ENCODE measurements at places on chromosomes 4 and X.

- DNase-seq, result no peak
Observed at GRCh38 chr4:15077969-15078368, 75.7 kb downstream of the CPEB2 start.

DNA sequence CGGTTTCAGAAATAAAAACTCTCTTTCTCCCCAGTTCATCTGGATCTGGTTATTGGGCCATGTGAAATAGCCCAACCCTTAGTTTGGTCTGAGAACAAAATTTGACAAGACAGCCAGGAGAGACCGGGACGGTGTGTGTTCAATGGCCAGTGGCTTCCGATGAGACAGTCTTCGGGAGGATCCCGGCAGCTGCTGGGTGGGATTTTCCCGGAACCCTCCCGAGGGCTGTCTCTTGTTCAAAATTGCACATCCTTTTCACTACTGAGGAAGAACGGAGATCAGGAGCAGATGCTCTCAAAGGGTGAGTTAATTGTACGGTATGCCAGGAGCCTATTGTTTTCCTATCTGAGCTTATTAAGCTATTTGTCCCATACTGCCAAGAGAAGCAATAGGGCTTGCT is 166.5 kb downstream of the PRR32 start:
- DNase-seq, result no peak

DNA sequence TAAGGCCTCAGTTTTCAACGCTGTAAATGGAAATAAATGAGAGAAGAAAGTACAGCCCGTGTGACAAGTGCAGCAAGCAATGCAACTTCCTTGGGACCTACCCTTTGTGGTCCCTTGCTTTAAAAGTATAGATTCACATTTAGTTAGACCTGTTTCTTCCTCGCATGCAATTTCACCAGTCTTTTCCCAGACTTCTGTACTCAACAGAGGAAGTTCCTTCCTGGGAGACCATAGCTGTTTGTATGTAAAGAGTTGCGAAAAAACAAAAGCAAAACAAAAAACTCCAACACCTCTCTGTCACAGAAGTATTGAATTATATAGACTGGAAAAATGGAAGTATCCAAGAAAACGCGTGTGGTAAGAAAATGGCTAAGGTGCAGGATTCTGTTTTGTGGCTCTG is 1.1 kb upstream of the IRF2 start:
- DNase-seq, result no peak

- no peak for DNase-seq
Observed at GRCh38 chr4:19577097-19577496, 674.6 kb upstream of the SLIT2 start.

DNA sequence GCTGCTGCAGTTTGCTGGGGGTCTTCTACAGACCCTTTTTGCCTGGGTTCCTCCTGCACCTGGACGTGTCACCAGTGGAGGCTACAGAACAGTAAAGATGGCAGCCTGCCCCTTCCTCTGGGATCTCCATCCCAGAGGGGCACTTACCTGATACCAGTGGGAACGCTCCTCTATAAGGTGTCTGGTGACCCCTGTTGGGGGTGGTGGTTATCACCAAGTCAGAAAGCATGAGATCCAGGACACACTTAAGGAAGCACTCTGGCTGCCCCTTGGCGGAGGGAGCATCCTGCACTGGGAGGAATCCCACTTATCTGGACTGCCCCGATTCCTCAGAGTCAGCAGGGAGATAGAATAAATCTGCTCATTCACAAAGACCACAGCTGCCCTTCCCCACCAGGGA is 218.9 kb upstream of the GALNTL6 start:
- no peak for DNase-seq

DNA sequence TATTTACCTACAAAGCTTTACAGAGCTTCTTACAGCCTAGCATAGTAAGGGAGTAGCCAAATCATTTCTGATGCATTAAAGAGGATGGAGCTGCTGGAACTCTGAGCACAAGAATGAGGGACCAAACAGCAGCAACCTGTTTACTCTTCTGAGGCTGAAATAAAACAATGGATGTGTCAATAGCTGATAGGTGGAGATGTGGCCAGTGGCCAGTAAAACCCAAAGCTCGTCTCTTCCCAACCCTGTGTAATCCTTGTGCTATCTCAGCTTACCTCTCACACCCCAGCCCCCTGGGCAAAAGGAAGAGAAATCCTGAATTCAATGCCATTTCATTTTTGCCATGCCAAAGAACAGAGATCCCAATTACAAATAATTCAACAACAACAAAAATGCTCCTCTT is 446.7 kb upstream of the SMIM31 start:
- no peak for DNase-seq

GRCh38 chrX:81286608-81287007 is 84.7 kb downstream of the SH3BGRL start:
- no peak for DNase-seq

DNA sequence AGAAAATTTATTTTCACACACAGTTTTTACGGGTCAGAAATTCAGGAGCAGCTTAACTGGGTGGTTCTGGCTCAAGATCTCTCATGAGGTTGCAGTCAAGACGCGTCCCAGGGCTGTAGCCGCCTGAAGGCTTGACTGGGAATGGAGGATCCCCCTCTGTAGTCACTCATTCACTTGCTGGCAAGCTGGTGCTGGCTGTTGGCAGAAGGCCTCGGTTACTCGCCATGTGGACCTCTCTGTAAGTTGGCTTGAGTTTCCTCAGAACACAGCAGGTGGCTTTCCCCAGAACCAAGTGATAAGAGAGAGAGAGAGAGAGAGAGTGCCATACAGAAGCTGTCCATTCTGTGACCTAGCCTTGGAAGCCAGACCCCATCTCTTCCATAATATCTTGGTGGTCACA is 132.8 kb downstream of the DCLK2 start:
- no peak for DNase-seq

GRCh38 chr4:9999956-10000561 is 21.2 kb downstream of the SLC2A9 start:
- DNase-seq, result no peak

GRCh38 chr4:88144048-88144447 is 14.4 kb downstream of the ABCG2 start:
- DNase-seq, result no peak

- peak; percentile 73 for DNase-seq
Observed at GRCh38 chr4:163332526-163333406, at the start of gene NPY1R. NPY1R (minus strand) TSS chr4:163332596; CDS start chr4:163326554, 6,042 bp downstream.

DNA sequence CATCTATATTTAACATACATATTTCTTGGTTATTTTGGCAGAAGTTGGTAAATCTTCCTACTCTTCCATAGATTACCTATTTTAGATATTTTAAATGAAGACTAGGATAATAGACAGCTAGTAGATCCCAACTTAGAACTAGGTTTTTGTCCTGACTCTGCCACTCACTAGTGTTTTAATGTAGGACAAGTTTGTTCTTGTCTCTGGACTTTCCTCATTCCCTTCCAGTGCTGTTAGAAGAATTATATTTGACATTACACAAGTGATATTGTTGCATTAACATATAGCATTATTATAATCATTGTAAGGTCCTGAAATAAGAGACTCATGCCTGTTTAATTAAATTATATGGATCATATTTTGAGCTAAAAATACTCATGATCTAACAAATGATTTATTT is 24.1 kb upstream of the ALB start:
- DNase-seq, result no peak

DNA sequence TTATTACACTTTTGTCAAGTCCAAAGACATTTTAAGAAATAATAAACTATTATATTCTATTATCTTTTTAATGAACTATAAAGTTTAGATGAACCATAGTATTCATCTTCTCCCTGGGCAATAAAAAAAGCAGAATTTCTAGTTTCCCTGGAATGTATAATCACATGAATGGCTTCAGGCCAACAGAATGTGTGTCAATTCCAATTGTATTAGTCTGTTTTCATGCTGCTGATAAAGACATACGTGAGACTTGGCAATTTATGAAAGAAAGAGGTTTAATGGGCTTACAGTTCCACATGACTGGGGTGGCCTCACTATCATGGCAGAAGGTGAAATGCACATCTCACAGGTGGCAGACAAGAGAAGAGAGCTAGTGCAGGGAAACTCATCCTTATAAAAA is 70.7 kb upstream of the ANXA10 start:
- DNase-seq, result no peak

GRCh38 chr4:56659946-56660345 is 21.1 kb downstream of the HOPX start:
- no peak for DNase-seq

GRCh38 chr4:83272900-83273299 is 11.7 kb downstream of the COQ2 start:
- DNase-seq, result no peak

- no peak for DNase-seq
Observed at GRCh38 chr4:64721106-64721505, 311.9 kb upstream of the TECRL start.

- no peak for DNase-seq
Observed at GRCh38 chr4:105509714-105510113, 35.9 kb upstream of the PPA2 start.

GRCh38 chr4:11428899-11429698 is 405 bp upstream of the HS3ST1 start:
- DNase-seq, result peak; percentile 84

GRCh38 chr4:5707778-5708448 is 446 bp downstream of the EVC2 start:
- DNase-seq, result no peak

- DNase-seq, result no peak
Observed at GRCh38 chr4:103012551-103012950, 7.0 kb downstream of the SLC9B1 start.

DNA sequence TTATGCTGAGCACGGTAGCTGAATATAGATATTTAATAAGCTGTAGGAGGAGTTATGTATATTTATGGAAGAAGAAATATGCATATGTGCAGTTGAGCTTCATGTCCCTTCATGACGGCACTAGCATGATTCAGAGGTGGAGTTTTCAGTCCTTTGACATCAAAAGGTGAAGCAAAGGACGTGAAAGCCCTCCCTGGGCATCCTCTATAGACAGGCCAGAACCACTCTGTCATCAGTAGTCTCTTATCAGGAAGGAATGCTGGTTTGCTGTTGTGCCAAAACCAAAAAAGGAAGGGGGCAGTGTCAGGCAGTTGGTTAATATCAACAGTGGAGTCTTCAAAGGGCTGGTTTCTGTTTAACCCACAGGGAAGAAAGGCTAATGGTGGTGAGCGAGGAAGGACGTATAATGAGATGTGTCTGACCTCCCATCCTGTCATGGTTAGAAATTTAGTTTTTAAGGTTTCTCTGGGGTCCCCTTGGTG is 23.5 kb upstream of the IL2 start:
- no peak for DNase-seq

DNA sequence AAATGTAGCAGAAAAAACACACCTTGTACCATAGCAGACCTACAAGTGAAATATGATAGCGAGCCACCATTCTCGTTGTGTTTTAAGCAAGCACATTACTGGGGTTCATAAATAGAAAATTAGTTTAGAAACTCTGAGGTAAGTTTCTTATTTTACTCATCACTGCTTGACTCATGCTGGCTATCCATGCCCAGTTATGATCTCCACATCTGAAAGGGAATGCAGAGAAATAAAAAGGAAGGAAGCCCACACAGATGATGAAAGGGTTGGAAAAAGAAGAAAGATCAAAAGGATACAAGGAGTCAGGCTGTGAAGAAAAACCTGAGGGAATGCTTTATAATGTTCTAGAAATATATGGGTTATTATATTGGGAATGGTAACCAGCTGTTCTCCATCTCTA is 54.5 kb downstream of the CAMK2D start:
- no peak for DNase-seq

DNA sequence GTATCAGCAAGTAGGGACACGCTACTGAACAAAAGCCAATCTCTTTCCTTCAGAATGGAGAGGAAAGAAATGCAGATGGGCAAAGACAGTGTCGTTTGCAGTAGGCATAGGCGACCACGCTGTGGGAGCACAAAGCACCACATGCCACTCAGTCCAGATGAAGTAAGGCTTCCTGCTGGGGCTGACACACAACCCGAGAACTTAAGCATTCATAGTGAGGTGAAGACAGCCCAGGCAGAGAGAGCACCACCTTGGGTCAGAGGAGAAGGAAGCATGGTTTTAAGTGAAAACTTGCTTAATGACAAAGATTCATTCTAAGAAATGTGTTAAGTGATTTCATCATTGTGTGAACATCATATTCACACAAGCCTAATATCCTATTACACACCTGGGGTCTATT is 238.8 kb downstream of the MGST2 start:
- no peak for DNase-seq

GRCh38 chr4:46390355-46391058 is 579 bp upstream of the GABRA2 start:
- DNase-seq, result no peak

GRCh38 chrX:103378990-103379389 is 2.7 kb downstream of the BEX3 start:
- no peak for DNase-seq

DNA sequence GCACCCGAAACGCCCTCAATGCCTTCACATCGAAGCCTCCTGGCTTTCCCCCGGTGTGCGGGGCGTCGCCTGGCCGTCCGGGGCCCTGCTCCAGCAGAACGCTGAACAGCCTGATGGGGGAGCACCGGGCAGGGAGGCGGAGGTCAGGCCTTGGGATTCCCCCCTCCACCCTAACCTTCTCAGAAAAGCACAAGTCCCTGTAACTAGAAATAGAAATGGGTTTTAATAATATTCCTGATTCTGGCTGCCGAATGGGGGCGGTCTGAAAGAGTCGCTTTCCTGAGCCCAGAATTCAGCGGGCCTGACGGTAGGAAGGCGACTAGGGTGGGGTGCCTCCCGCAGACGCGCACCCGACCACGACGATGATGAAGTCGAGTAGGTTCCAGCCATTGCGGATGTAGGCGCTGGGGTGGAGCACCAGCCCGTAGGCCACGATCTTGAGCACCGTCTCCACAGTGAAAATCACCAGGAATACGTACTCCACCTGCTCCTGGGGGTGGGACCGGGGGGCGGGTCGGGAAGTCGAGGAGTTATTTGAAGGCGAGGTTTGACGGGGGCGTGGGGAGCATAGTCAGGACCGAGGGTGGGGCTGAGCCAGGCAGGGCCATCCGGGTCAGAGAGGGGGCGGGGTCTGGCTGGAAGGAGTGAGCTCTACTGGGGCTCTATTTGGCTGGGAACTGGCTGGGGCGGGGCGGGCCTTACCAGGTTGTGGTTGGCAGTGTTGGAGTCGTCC is 2.5 kb downstream of the CACNA1F start:
- DNase-seq, result no peak

DNA sequence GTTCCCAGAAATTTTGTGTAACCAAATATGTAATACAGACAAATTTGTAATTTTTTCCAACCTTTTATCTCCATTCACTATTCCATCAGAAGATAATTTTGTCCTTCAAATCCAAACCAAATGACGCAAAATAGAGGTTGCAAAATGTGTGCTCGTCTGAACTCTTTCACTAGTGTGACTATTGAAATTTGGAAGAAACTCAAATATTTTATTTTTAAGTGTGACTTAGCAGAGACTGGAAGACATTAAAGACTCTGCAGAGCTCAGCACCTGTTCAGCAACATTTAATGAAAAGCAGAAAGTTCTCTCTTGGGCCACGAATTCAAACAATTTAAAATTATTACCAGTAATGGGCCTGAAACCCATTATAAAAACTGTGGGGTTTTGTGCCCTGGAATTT is 30.0 kb upstream of the APELA start:
- no peak for DNase-seq

- no peak for DNase-seq
Observed at GRCh38 chr4:76799718-76800117, 98.2 kb downstream of the SOWAHB start.

GRCh38 chrX:69546417-69546816 is 42.3 kb downstream of the NALF2 start:
- no peak for DNase-seq

All from type B pancreatic cell (in vitro differentiated cells).